ENCODE measurements at places on chromosomes 4 and X.

- DNase-seq: no peak
Measured at GRCh38 chr4:171266671-171267070, 546.5 kb upstream of the GALNTL6 start.

GRCh38 chr4:80029364-80029763, 43.7 kb downstream of the ANTXR2 start:
- no peak for DNase-seq

- DNase-seq: peak; percentile 11
Measured at GRCh38 chrX:136168929-136169735, 21.8 kb downstream of the FHL1 start.

DNA sequence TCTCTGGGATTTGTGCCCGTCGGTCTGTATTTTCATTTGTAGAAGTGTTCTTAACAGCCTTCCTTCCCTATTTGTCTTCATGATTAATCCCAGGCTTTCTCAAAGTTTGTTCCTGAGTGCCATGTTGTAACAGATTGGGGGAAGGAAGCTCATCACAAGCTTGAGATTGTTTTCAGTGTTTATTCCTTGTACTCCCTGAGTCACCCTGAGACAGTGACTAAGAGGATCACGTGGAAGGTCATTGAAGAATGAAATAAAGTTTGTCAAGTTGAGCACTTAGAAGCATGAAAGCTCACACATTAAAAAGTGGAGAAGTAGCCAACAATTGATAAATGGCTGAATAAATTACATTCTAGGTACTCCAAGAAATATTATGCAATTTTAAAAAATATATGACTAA, 153.5 kb upstream of the FAM241A start:
- DNase-seq: no peak

GRCh38 chrX:38627683-38628082, 66.3 kb downstream of the TSPAN7 start:
- DNase-seq: no peak

DNA sequence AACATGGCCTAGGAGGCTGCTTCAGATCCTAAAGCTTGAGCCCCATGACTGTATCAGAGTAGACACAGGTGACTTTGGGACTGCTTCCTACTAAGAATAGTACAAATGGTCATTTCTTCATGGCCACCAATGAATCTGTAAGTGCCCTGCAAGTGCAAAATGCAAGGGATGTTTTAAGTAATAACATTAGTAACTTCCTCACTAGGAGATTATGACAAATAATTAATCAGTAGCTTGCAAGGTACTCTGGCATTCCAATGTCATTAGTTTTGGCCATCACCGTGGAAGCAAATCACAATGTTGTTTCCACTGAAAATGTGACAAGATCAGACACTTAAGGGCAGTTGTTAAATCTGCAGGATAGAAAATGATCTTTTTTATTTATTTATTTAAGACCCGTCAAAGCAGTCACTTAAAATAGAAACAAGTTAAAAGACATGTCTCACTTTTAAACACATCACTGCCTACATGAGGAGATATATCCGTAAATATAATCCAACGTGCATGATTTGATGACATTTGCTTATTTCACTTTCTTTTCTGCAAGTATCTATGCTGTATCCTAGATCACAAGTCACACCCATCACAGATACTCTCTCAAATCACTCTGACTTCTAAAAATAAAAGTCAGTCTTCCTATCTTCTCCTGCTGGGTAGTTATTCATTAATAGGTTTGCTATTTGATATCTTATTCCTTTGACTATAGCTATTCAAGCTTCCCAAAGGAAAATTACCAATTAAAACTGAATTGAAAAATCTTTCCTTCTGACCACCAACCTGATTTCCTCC, 400.6 kb downstream of the IL15 start:
- no peak for DNase-seq

- peak; percentile 2 for DNase-seq
Measured at GRCh38 chrX:54786967-54787366, 11.1 kb downstream of the ITIH6 start.

DNA sequence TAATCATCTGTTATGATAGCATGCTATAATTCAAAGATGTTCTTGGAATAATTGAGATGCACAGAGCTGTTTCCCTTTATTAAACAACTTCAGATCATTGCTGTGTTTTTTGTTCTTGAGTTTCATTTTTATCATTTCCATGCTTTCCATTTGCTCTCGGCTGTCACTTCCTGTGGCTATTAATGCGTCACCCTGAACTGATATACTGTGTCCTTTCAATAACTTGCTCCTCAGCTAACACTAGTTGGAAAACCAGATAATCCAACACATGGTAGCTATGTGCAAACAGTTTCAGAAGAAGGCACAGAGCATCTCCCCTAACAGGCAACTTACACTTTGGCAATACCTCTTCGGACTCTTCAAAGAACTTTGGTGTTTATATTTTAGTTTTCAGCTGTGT, 376.0 kb downstream of the GBA3 start:
- DNase-seq: no peak

DNA sequence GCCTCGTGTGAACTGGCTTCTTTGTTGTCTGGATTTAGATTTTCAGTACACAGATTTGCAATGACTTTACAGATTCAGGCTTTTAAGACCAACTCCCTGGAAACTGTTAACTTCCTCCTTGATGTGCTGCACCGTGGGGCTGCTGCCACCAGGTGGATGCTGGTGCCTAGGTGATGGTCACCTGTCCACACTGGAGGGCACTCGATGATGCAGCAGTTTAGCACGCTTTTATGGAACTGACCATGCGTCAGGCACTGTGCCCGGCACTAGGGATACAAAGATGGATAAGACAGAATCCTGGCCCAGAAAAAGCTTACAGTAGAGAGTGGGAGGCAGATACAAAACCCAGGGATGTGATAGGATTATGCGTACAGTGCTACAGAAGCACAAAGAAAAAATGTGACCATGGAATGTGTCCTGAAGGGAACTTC, 180.7 kb downstream of the CEP135 start:
- DNase-seq: no peak

- no peak for DNase-seq
Measured at GRCh38 chrX:135302269-135302873, 6.9 kb upstream of the ETDC start.

GRCh38 chr4:47526281-47526680, 41.2 kb downstream of the ATP10D start:
- DNase-seq: no peak

GRCh38 chrX:132022198-132022966, 720 bp upstream of the STK26 start:
- no peak for DNase-seq

GRCh38 chrX:152844256-152844655, 13.4 kb downstream of the NSDHL start:
- no peak for DNase-seq

GRCh38 chr4:51931461-51931860, 88.5 kb downstream of the DCUN1D4 start:
- DNase-seq: no peak

- DNase-seq: no peak
Measured at GRCh38 chr4:81743731-81744435, 272.2 kb upstream of the RASGEF1B start.

GRCh38 chr4:87555773-87556619, 26.8 kb upstream of the SPARCL1 start:
- no peak for DNase-seq

DNA sequence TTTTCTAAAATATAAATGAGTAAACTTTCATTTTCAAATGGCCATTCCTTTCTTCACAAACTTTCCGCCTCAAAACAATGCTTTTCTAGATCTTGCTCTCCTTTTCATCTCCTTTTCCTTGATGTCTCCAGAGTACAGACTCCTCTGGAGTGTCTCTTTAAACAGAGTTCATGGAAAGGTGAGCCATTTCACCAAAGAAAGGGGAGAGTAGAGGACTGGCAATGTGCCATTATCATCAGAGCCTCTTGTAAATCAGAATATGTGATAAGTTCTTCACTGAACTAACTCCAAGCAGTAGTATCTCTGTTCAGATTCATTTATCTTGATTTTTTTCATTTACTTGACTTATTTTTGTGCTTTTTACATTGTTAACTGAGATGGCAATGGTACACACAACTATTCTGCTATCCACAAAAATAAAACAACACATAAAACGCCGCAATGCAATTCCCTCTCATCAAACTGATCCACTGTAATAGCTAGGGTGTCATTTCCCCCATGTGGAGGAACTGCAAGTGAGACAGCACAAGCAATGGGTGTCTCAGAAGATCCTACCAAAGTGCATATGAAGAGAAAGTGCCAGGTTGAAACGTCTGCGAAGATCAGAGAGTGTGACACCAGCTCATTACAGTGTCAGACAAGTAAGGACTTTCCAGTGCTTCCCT, 125.4 kb downstream of the RASL11B start:
- DNase-seq: peak; percentile 25

GRCh38 chrX:111355523-111356115, 56.4 kb downstream of the DCX start:
- DNase-seq: no peak

- DNase-seq: no peak
Measured at GRCh38 chrX:25878806-25879205, 259.3 kb upstream of the MAGEB18 start.

GRCh38 chr4:122889726-122890125, 32.7 kb downstream of the NUDT6 start:
- no peak for DNase-seq
